ENCODE measurements at places on chromosomes 11 and 22.

GRCh38 chr11:104136861-104137260 lies 27.1 kb downstream of the PDGFD start:
- no peak for DNase-seq

GRCh38 chr11:8233691-8234424 lies 29.8 kb downstream of the LMO1 start:
- no peak for DNase-seq

DNA sequence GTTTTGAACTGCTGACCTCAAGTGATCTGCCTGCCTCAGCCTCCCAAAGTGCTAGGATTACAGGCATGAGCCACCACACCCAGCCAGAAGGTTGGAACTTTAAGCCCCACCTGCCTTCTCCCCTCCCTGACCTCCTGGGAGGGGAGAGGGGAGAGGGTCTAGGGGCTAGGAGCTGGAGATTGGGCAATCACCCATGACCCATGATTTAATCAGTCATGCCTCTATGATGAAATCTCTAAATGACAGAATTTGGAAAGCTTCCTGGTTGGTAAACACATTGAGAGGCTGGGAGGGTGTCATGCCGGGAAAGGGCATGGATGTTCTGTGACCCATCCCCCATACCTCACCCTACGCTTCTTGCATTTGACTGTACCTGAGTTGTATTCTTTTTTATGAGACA lies 17.1 kb upstream of the TFIP11 start:
- DNase-seq: peak; percentile 17

DNA sequence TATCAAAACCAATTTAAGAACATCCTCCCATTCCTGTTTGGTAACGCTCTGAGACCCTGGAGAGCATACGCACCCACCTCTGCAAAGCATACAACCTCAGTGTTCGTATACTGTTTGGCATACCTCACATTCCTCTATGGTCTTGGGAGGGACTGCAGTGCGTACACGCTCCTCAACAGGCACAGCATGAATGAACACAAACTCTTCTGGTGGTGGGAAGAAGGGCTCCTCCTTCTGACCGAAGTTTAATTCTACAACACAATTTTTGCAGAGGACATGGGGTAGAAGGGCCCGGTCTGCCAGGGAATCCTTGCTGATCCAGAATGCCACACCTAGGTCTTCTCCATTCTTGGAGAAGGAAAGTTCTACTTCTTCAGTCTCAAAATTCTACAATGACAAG lies 5.3 kb downstream of the HNRNPUL2 start:
- no peak for DNase-seq

GRCh38 chr11:112961146-112961668 lies at the start of gene NCAM1:
Gene NCAM1 (plus strand): TSS chr11:112961420.
- DNase-seq: no peak

DNA sequence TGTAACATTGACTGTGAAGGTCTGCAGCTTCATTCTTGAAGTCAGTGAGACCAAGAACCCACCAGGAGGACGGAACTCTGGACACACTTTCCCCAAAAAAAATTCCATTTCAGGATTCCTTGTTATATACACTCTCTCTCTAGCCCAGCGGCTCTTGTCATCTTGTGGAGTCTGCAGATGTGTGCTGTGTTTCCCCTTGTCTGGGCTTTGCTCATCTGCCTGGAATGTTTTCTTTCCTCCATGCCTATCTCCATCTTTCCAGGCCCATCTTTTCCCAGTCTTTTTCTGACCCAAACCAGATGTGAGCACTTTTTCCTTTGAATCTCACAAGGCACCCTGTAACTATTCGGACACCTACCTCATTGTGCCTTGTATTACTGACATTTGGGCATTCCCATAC lies 5.1 kb upstream of the DRG1 start:
- DNase-seq: no peak

DNA sequence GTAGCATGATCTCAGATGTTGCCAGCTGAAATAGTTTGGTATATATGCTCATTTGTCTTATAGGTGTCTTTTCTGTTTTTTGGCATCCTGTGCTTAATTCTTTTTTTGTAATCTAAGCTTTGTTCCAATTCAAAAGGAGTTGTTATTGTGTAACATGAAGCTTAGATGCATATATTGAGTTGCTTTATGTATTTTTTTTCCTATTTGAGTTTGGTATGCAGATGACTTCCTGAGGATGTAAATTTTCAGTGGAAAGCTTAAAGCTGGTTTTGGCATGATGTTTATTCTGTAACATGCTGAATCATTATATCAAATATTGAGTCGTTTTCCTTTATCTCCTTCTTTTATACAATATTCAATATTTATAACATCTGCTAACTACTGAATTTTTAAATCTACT lies 69.4 kb downstream of the DDX10 start:
- DNase-seq: no peak

GRCh38 chr22:46609175-46609690 lies 11.0 kb upstream of the GRAMD4 start:
- DNase-seq: no peak

DNA sequence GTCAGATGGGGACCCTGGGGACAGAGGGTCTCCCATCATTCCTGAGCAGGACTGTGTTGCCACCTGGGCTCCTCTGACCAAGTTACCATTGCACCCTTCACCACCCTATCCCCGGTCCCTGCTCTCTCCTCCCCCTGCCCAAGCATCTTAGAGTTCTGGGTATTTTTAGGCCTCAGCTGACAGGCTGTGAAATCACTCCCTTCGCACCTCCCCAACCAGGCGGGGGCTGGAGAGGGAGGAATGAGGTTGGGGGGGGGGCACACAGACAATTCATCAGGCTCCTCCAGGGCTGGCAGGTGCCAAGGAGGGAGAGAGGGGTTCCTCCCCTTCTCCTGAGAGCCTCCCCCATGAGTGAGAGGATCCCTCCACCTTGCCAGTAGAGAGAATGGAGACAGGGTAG lies 9.0 kb downstream of the SYT7 start:
- DNase-seq: no peak

GRCh38 chr11:37804666-37805065 lies 1206.6 kb upstream of the RAG2 start:
- no peak for DNase-seq

GRCh38 chr11:36214976-36215692 lies 74.1 kb downstream of the COMMD9 start:
- no peak for DNase-seq

- no peak for DNase-seq
These were observed 146.5 kb upstream of the MTMR2 start for GRCh38 chr11:96070453-96070852.

DNA sequence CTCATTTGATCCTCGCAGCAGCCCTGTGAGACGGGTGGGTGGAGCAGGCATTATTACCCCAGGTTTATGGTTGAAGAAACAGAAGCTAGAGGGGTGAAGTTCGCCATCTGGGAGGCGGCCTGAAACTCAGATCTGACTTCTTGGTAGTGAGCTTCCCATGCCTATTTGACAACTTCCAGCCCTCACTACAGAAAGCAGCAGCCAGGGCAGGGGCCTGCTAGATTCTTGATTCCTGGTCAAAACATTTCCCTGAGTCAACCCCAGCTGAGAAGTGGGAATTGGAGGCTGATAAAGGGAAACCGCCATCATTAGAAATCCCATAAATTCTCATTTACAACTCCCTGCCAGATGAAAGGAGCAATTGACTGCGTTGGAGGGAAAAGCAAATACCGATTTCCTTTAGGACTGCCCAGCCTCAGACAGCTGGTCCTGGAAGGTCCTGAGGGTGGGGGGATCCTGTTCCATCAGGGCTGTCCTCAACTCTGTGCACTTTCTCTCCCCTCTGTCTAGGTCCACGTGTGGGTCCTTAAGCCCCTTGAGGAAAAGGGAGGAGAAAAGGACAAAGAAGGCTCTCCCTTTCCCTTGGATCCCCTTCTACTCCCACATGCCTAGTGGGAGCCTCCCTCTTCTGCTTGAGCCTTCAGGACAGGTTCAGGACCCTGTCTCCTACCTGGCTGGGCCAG lies 10.2 kb upstream of the NECTIN1 start:
- DNase-seq: no peak

GRCh38 chr11:9642894-9643293 lies 21.0 kb upstream of the SWAP70 start:
- peak; percentile 23 for DNase-seq

GRCh38 chr11:34647131-34647530 lies 26.2 kb downstream of the EHF start:
- no peak for DNase-seq

GRCh38 chr22:27192135-27192829 lies 534.9 kb downstream of the MIAT start:
- no peak for DNase-seq

GRCh38 chr11:59207988-59208451 lies 4.7 kb downstream of the MPEG1 start:
- no peak for DNase-seq

- DNase-seq: no peak
These were observed 42.4 kb downstream of the SMCO4 start for GRCh38 chr11:93500759-93501158.

GRCh38 chr11:8013833-8014232 lies 26.7 kb downstream of the EIF3F start:
- DNase-seq: no peak

GRCh38 chr11:46240861-46241260 lies 36.6 kb upstream of the CREB3L1 start:
- no peak for DNase-seq

GRCh38 chr11:26820739-26821138 lies 98.9 kb upstream of the SLC5A12 start:
- no peak for DNase-seq

GRCh38 chr11:134560066-134560465 lies 148.0 kb upstream of the B3GAT1 start:
- DNase-seq: no peak

GRCh38 chr11:112719736-112720525 lies 241.3 kb upstream of the NCAM1 start:
- DNase-seq: no peak

DNA sequence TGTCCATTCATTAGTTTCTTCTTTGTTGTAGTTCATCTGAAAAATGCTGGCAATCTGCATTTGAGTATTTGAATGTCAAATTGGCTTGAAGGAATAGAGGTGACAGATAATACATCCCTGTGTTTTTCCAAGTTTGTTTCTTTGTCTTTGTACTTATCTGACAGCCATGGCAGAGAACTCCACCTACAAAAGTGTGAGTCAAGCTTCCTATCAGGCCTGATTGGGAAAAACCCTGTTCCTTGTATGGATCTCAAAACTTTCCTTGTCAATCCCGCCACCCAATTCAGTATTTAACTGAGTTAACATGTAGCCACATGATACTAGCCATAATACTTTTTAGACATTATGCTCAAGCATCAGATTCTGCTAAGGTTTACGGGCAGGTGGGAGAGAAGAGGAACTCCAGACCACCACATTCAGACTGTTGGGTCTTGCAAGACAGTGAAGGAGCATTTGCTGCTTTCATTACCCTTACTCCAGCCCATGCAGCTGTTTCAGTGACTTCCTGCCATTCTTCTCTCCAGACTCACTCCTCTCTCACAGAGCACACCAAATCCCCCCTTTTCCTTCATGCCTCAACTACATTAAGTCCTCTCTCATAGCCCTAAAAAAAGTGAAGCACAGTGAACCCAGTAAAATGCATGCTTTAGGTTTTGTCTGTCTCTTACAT lies 65.9 kb downstream of the BLID start:
- no peak for DNase-seq

- DNase-seq: no peak
These were observed 14.2 kb downstream of the THYN1 start for GRCh38 chr11:134238956-134239355.

DNA sequence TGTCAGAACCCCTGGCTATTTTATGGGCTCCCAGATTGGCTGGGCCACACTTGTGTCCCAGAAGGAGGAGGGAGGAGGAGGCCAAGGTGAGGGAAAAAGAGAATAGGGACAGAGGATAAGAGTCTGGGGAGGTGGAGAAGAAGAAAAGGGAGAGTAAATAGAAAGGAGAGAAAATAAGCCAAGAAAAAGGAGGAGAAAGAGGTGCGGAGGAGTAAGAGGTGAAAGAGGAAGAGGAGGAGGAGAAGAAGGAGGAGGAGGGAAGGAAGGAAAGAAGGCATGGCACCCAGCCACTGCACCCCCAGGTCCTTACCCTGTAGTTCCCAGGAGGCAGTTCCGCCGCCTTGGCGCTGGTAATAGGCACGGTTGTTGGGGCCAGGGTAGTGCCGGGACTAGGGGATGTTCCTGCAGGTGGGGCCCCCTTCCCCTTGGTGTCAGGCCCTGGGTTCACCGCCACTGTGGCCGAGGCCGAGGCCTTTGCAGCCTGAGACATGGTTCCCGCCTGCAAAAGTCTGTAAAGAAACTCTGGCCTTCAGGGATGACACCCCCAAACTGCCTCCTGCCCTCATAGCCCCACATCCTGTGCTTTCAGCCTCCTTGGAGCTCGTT lies 1.9 kb downstream of the CRYBB1 start:
- no peak for DNase-seq

DNA sequence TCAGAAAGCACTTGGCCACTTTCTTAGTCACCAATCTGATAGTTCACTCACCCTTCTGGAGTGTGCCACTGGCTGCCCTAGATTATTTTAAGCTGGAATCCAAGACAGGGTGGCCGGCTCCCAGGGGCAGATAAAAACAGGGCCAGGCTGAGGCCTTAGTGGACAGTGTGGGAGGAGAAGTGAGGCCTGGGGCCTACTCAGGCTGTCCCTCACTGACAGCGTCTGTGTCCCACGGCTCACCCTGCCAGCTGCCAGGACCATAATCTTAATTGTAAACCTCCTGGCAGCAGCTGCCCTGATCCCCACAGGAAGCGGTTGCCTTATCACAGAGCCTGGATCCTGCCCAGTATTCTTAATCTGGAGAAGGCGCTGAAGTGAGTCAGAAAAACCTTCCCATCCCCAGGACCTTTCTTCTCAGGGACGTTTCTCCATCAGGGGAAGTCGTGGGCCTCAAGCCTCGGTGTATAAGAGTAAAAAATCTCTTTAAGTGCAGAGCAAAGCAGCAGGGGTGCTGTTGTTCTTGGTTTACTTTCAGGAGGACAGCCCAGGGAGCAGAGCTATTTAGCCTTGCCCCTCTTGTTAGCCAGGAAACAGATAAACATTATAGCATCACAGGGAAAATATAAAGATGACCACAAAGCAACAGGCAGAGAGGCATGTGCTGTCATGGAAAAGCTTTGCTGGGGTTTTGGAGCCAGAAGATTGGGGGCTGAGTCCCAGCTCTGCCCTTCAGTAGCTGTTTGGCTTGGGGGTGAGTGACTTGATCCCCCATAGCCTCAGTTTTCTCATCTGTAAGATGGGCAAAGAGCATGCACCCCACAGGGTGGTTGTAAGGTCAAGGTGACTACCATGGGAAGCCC lies 39.6 kb downstream of the TSPAN18 start:
- no peak for DNase-seq

DNA sequence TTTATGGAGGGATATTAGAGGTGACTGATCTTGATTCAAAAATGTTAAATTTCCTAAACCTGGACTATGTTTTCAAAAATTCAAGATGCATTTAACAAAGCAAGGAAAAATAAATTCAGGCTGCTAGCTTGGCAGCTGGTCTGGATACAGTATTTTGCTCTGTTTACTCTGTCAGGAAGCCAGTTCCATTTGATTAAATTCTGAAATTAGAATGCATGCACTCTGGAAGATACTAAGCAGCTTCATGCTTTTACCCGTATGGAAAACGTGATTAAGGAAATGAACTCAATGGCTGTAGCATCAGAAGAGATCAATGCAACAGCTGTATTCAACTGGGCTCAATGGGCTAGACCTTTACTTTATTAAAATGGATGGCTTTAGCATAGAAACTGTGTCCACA lies 14.2 kb downstream of the C11orf71 start:
- DNase-seq: no peak

All from GF-D8 (cell line).